T-cell (primary cell): ENCODE measurements at places on chromosomes 5 and 9.

DNA sequence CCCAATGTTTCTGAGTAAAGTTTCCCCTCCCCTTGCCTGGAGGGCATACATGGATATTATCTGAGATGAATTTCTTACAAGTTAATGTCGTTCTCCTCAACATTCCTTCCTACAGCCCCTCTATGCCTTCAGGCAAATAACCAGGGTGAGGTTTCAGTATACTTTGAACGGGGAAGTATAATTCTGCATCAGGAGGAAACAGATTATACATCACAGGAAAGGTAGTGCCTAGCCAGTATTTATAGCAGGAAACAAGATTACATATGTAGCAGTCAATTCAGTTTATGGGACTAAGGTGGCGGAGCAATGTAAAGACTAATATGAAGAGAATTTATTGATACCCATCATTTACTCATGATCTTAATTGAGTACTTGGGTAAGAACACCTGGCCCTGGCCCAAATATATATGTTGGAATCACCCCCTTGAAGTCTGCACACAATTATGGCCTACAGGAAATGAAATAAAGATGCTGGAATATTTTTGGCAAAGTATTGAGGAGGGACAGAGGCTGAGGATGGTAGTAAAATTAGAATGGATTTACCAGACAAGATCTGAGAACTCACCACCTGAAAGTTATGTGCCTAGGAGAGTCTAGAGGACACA, 661.1 kb downstream of the PTPRD start:
- no peak for DNase-seq

- DNase-seq = no peak
Measured at GRCh38 chr9:86664603-86665002, 282.7 kb downstream of the GAS1 start.

- no peak for DNase-seq
Measured at GRCh38 chr5:173456751-173457171, 128.5 kb upstream of the STC2 start.

- DNase-seq = no peak
Measured at GRCh38 chr5:93034621-93035590, 546.1 kb downstream of the NR2F1-AS1 start.

DNA sequence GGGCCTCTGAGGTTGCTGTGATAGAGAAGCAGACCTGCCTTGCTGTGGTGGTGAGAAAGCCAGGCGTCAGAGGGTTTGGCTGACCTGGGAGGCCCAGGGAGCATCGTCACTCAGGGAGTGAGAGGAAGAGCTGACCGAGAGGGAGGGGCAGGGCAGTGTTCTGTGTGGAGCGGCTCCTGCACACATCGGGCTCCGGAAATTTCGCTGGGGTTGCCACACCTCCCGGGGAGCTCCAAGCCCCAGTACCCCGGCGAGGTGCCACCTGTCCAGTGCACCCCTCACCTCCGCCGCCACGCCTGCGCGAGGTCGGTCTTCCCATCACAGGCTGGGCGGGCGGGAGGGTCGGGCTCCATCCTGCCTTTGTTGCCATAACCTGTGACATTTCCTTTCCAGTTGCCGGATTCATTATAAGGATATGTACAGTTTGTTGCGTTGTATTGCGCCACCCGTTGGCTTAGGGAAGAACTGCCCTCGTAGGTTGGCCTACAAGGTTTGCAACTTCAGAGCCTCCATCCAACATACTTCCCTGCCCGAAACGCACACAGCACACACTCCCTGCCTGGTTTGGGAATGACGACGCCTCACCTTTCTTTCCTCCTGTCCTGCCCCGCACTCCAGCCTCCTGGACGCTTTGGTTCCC, 223.2 kb downstream of the CACNA1B start:
- DNase-seq = no peak
